ENCODE measurements at places on chromosomes 3 and 15. TPM values are rescaled to one million over a fixed set of nuclear protein-coding genes. Genes with fewer than 3 reads are reported as not detected.

The ESYT3 gene
- 0.09 TPM for polyA plus RNA-seq

The GRK7 gene
- polyA plus RNA-seq: not detected

The CA12 gene
- polyA plus RNA-seq: 13.1 TPM

The CHRNA3 gene
- not detected for polyA plus RNA-seq

The UBR1 gene
- 18.2 TPM for polyA plus RNA-seq

The TERC gene
- not detected for polyA plus RNA-seq

The DOCK3 gene
- polyA plus RNA-seq: 0.11 TPM

DNA sequence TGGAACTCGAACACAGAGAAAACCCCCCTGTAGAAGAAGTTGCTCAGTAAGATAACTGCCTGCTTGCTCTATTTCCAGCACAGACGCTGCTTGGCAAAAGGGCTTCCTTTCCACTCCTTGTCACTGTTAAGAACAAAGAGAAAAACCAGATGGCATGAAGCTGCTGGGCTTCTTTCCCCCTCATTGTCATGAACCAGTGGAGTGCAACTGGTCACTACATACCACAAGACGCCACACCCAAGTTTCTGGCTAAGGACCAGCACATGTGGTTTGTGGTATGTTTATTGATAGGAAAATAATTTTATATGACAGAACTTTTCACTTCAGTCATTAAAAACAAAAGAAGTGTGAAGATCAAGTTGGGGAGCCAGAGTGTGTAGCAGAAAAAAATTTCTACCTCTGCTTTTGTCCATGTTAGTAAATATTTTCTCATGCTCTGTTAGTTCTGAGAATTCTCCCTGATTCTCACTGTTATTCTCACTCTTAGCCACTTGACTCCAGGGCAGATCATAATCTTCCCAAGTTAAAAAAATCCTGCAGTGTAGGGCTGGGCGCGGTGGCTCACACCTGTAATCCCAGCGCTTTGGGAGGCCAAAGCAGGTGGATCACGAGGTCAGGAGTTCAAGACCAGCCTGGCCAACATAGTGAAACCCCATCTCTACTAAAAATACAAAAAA, 37.9 kb downstream of the CLK3 start:
- DNase-seq: peak; percentile 63

GRCh38 chr3:191244242-191244867, 45.3 kb downstream of the OSTN start:
- DNase-seq: no peak

DNA sequence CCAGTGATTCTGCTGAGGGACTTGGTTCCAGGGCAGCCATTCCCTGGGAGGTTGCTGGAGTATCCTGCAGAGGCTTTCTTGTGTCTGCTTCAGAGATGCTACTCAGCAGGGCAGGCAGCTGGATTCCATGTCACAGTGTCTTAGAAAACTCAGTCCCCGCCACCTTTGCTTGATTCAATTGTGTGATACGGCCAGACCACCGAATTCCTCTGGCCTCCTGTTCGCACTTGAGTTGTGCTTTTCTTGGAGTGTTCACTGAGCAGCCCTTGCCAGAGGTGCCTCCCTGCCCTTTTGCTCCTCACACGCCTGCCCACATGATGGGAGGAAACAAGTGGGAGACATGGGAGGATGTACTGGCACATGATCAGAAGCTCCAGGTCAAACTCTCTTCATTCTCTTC, 19.6 kb upstream of the SHC4 start:
- DNase-seq: no peak

DNA sequence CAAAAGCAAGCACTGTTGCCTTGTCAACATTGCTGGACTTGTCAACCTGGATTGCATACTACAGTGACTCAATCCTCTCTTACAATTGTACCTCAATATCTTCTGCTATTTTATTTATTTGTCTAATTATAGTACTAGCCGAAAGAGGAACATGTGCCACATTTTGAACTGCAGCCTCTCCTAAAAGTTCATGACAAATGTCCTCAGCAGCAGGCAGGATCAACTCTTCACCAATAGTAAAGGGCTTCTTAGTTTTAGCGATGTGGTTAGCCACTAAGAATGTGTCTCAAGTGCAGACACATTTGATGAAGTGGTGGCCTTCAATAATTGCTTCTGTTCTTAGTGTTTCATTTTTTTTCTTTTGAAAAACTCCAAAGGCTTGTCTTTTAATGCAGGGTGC, 13.2 kb downstream of the DOCK3 start:
- DNase-seq: no peak

DNA sequence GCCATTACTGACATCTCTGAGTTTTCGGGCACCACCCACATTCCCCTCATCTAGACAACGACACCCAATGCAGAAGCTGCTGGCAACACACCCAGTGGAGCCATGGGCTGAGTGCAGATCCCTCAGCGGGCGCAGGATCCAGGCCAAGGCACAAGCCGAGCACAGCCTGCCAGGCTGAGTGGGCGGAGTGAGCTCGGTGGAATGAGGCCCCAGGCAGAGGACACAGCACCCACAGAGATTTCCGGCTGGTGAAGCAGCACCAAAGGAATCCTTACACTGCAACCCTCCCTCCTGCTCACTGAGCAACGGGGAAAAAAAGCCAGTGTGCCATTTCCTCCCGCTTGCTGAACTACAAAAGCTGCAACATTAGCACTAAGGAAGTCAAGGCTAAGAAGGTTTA, 34.3 kb downstream of the ZMAT3 start:
- DNase-seq: peak; percentile 72

DNA sequence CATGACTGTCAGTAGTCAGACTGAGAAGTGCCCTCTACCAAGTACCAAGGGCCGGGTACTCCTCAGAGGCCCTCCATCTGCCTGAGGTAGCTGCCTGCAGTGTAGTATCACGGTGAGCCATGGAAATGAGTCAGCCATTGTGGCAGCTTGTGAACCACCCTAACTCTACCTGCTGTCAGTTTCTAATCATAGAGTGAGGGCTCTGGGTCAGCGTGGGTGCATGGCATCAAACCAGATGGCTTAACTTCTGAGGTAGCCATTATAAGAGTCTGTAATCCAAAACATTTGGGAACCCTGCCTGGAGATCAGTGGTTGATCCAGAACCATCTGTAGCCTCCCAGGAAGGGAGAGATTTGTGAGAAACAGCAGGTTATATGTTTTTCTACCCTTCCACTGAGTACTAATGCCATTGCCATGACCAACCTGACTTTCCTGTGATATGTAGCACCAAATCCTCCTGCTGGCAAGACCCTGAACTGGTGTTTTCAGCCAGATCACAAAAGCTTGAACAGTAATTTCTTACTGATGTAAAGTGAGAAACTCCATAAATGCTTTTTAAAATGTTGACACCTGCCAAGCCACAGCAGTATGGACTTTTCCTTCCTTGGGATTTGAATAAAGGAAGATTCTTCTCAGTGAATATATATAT, 38.9 kb downstream of the ABHD2 start:
- no peak for DNase-seq

- no peak for DNase-seq
Measured at GRCh38 chr3:108153451-108153981, 62.7 kb upstream of the CD47 start.

GRCh38 chr15:69093127-69093526, 67.3 kb upstream of the GLCE start:
- no peak for DNase-seq

DNA sequence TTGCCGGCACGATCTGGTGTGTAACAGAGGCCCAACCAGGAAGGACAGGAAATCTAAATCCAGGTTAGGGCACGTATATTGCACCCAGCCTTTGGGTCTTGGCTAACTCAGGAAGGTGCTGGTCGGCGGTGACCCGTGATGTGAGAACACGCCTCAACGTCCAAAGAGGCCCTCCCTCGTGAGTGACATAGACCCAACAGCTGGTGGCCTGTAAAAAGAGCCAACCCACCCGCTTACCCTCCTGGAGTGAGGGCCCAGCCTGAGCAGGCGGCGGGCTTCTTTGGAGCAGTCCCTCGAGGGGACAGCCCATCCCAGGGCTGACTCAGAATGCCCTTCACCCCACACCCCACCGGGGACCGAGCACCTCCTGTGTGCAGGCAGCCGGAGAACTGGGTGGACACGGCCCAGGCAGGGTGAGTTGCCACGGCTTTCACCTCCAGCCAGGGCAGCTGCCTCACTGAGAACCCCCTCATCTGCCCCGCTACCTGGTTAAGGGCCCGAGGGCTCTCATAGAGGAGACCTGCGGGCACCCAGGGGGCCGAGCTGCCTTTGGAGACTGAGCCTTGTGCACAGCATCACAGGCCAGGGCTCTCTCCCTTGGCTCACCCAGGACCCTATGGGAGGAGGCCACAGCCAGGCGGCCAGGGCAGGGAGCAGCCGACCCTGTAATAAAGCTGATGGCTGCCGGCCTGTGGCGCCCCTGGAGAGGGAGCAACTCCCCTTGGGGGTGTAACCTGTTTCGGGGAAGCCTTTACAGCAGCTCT, 41.8 kb downstream of the ZNF710 start:
- DNase-seq: no peak

DNA sequence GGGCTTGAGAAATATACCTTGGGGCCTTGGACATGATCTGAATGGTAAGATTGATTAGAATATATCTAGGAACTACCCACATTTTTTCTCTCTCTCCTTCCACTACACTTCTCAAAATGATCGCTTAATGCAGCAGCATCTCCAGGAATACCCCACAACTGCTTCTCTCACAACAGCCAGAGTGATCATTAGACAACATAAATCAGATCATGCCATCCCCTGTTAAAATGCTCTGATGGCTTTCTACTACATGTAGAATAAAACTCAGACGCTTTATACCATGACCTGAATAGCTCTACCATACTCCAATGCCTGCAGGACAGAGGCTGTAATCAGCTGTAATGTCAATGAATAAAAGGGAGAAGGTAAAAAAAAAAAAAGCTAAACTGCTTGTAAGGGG, 451.4 kb downstream of the MECOM start:
- DNase-seq: no peak

DNA sequence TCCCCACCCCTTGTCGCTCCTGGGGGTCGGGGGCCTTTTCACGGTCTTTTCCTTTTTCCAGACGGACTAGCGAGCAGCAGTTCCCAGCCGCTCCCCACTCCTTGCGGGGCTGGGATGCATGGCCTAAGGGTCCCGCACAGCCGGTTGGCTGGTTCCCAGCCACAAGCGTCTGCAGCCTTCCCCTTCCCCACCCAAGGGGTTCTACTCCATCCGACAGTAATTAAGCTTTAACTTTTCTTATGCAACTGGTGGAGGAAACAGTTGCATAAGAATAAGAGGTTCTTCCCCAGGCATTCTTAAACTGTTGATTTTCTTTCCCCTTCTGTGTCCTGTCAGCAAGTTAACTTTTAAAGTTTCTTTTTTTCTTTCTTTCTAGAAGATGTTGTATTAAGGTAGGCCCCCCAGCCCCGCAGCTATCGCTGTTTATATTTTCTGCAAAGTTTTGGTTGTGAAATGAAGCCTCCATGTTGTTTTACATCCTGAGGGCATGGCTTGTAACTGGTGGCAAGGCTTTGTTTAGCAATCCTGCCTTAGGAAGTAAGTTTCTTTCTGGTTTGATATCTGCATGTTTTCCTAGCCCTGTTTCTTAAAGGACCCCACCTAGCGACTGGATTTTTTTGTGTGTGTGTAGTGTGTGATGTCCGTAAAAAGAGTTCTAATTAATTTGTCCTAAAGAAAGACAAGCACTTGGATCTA, 207.5 kb downstream of the ZNF385D start:
- peak; percentile 7 for DNase-seq

GRCh38 chr3:71786217-71786549, 1.2 kb upstream of the PROK2 start:
- no peak for DNase-seq

DNA sequence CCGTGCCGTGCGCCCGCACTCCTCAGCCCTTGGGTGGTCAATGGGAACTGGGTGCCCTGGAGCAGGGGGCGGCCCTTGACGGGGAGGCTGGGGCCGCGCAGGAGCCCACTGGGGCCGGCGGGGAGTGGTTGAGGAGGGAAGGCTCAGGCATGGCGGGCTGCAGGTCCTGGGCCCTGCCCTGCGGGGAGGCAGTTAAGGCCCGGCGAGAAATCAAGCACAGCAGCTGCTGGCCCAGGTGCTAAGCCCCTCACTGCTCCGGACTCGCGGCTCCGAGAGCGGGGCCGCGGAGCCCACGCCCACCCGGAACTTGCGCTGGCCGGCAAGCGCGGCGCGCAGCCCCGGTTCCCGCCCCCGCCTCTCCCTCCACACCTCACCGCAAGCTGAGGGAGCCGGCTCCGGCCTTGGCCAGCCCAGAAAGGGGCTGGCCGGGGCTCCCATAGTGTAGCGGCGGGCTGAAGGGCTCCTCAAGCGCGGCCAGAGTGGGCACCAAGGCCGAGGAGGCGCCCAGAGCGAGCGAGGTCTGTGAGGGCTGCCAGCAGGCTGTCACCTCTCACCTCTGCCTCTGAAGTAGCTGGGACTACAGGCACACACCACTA, 7.8 kb downstream of the GP9 start:
- DNase-seq: no peak

GRCh38 chr15:57003418-57003817, 85.0 kb downstream of the TCF12 start:
- DNase-seq: peak; percentile 48

GRCh38 chr15:69031013-69032001, 16.8 kb downstream of the NOX5 start:
- no peak for DNase-seq

DNA sequence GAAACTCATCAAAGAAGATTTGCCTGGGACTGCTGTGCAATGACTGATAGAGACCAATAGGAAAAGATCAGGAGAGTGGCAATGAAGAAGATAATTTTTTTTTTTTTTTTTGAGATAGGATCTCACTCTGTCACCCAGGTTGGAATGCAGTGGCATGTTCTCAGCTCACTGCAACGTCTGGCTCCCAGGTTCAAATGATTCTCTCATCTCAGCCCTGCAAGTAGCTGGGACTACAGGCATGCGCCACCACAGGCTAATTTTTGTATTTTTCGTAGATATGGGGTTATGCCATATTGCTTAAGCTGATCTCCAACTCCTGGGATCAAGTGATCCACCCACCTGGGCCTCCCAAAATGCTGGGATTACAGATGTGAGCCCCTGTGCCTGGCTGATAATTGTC, 116.9 kb upstream of the CCNL1 start:
- DNase-seq: no peak
